ENCODE measurements at places on chromosomes 4 and X.
A peak's percentile ranks its signal among the peaks of the same experiment; 100 is the strongest.

DNA sequence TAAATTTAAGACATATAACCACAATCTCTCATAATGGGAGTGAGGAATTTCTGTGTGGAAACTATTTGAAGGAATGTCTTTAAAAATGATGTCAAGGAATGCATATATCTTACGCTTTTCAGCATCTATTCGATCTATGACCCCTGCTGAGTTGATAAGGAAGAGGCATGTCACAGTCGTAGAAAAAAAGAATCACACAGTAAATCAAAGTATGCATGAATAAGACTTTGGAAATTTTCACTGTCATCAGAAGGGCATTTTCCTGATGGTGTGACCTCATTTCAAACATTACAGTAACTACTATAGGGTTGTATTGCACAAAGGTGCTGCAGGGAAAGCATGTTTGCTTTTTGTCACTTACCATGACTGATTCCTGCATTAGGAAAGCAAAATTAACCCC is 41.5 kb downstream of the REELD1 start:
- peak; percentile 61 for DNase-seq

DNA sequence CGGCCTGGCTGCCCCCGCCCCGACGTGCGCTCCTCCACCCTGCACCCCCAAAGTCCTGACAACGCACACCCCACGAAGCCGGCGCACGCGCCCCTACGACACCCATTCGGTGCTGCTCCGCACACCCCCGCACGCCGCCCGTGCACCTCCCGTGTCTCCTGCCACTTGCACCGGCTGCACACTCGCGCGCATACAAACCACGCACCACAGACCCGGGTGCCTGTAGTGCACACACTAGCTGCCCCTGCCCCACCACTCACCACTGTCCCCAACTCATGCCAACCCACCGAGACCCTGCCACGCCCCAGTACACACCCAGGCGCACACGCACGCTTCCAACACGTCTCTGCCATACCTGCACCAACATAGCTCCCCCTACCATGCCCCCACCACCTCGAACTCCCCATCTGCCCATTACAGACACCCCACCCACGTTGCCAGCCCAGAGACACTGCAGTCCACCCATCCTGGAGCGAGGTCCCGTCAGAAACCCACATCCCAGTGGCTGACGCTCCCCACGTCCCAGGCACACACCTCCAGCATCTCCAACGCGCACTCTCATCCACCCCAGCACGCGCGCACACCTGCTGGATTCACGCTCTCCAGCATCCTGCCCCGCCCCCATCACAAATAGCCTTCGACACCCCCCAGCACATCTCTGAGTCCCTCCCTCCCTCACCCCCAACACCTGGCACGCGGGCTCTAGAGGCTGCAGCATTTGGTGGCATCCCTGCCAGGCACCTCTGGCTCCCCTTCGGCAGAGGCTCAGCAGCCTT is 4.2 kb upstream of the DUSP9 start:
- DNase-seq = no peak

DNA sequence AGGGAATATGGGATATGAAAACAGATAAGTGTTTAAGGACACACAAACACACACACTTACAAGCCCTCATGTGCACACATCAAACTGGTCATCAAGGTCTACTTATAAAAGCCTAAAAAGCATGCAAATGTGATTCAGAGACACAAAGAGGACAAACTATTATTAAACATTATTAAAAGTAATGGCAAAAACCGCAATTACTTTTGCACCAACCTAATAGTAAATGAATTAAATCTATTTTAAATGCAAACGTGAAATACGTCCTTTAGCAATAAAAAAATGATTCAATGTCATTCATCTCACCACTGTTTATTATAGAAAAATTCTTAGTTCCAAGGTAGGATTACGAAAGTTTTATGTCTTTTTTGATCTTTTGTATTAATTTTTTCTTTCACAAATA is 91.1 kb upstream of the ARMCX2 start:
- DNase-seq = no peak

DNA sequence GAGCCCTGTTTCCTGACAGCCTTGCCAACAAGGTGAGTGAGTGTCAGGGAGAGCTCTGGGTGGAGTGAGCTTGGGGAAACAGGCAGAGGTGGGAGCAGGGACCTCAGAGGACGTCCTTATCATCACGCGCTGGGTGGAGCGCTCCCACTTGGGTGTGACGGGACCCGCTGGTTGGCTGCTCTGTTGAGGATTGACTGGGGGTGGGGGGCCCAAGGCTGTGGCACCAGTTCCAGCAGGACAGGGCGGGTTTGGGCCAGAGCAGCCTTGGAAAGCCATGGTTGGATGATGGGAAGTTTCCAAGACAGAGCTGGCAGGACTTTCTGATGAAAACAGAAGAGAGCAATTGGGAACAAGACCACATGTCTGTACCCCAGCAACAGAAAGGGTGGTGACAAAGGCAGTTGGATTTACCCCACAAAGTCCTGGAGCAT is 3.0 kb upstream of the PCGF3 start:
- DNase-seq = no peak

- DNase-seq = no peak
Measured at GRCh38 chr4:82585690-82586435, 24.1 kb upstream of the TMEM150C start.

DNA sequence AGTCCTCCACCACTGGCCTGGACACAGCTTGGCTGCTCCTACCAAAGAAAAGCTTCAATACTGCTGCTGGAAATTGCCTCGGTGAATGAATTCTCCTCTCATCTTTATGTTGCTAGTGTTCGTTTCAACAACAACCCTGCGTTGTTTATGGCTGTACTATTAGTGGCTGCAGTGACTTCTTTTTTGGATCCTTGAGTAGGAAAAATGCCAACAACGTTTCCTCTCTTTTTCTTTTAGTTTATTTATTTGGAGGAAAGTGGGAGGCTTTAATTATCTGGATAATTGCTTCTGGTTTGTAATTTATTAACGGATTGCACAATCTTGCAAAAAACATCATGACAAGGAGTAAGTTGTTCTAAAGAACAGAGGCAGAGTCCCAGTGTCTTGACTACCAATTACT is 464.1 kb upstream of the TRAM1L1 start:
- DNase-seq = no peak

- DNase-seq = no peak
Measured at GRCh38 chr4:136277741-136278140, 1254.6 kb downstream of the PCDH18 start.

DNA sequence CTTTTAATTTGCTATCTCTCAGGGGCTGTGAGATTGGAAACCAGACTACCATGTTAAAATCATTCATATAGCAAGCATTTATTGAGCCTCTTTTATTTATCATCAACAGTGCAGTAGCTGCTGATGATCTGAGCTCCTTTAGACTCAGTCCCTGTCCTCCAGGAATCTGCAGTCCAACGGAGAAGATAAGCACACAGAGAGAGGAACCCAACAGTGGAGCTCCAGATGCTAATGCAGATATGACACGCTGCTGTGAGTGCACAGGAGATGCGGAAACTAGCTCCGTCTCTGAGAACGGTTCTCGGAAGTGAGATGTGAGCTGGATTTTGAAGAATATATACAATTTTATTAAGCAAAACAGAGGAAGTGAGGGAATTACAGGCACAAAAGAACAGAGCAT is 35.4 kb downstream of the DCHS2 start:
- no peak for DNase-seq

DNA sequence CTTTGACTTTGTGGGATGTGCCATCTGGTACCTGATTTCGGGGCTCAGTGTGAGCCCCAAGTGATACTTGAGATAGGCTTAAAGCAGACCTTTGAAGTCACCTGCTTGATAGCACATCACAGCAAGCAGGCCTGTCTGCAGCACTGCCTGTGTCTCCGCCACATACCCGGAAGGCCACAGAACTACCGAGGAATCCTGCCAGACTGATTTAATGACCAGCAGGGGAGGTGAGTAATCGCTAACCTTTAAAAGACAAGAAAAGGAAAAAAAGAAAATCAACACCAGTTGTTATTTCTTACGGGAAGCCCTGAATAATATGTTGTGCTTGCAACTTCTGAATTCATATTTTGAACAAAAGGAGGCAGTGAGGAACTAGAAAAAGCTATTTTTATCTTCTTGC is 6.8 kb downstream of the PTCHD1 start:
- DNase-seq = no peak

GRCh38 chr4:41213625-41214135 is 662 bp downstream of the APBB2 start:
- no peak for DNase-seq

- no peak for DNase-seq
Measured at GRCh38 chr4:112225157-112225556, 6.4 kb upstream of the AP1AR start.

GRCh38 chr4:169270810-169271691 is at the start of gene SH3RF1:
Gene SH3RF1 (minus strand): TSS chr4:169270956. CDS start chr4:169269212, 1,744 bp downstream.
- no peak for DNase-seq

DNA sequence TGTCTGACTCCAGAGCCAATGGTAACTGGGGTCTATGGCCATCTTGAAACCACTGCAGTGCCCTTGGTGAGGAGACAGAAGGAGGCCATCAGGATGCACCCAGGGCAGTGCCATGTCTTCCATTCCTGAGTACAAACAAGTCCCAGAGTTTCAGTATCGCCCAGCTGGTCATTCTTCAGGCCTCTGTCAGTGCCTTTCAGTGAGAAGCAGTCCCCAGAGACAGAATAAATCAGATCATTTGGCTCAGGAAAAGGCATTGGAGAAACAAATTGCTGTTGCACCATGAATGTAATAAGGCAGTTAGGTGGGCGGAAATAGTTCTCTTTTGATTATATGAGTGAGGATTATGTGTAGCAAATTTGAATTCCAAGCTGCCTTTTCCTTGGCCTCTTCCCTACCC is 21.3 kb downstream of the ADGRG4 start:
- DNase-seq = no peak

DNA sequence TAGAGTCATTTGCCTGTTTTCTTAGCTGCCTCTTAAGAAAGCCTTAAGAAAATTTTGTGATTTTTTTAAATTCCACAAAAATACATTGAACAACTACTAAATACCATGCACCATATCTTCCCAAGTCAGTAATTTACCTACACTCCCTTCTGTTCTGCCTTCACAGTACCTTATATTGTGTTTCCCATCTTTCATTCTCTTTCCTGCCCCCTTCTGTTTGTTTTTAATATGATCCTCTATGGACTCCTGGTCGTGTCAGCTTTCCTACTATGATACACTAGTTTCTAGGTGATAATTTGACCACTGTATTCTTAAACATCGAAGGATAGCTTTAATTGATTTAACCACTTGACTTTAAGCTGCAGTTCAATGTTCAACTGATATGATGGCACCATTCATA is 297.7 kb upstream of the HAND2 start:
- DNase-seq = no peak

DNA sequence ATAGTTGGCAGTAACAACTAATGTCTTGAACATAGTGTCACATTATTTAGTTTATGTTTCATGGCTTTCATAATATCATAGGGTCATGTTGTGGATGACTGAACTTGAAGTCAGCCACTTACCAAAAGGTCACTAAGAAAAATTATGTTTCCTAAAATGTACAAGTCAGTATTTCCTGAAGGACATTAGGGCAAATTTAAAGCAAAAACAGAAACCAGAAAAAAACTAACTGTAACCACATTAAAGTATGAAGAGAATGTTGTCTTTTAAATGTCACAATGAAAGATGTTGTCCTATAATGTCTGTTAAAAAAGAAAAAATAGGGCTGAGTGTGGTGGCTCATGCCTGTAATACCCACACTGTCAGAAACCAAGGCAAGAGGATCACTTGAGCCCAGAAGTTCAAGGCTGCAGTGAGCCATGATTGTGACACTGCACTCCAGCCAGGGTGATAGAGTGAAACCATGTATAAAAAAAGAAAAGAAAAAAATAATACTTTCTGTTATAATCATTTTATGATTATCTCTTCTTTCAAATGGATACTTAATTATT is 55.8 kb downstream of the HHIP start:
- DNase-seq = no peak

DNA sequence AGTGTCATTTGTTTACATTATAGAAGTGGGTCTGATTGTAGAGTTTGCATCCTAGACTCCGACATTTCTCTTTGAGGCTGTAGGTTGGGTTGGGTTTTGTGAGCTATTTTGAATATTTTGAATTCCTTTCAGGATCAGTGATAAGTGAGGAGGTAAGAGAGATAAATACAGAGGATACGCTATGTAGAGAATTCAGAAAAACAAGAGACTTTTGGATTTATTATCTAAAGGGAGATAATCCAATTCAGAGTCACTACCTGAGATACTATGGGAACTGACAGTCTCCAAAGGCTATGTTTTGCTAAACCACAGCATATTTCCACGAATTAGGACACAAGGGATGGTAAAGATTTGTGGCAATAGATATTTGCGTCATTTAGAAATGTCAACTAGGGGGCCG is 16.9 kb upstream of the RAP2C start:
- no peak for DNase-seq

- DNase-seq = no peak
Measured at GRCh38 chr4:109051054-109051453, 251.4 kb downstream of the COL25A1 start.

- DNase-seq = no peak
Measured at GRCh38 chrX:119996600-119997524, 53.3 kb upstream of the NKAP start.

DNA sequence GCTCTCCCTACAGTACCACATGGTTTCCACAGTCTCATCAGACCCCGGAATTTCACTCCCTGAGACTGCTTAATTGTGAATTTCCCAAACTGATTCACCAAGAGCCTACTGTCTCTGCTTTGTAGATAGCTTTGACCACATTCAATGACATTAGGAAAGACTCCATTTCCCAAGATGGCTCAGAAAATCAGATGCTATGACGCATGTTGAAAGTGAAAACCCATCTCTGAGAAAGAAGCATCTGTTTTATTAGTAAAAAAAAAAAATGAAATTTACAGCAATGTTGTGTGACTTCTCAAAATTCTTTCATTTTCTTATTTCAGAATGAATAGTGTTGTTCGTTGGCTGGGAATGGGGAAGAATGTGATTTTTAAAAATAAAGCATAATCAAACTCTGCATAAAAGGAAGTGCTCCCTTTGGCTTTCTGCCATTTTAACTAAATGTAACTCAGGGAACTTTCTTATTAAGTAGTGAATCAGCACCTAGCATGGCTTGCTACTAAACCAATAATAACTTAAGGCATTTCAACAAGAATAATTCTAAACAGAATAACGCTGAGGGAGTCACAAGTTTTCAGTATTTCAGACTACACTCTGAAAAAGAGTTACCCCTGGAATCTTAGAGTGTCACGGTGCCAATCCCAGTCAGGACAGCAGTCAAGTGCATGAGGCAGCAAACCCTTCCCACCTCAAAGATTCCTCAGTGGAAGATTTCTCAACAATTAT is 97.4 kb upstream of the MYOZ2 start:
- DNase-seq = no peak

- peak; percentile 0 for DNase-seq
Measured at GRCh38 chrX:120426599-120426998, 42.5 kb downstream of the LAMP2 start.

DNA sequence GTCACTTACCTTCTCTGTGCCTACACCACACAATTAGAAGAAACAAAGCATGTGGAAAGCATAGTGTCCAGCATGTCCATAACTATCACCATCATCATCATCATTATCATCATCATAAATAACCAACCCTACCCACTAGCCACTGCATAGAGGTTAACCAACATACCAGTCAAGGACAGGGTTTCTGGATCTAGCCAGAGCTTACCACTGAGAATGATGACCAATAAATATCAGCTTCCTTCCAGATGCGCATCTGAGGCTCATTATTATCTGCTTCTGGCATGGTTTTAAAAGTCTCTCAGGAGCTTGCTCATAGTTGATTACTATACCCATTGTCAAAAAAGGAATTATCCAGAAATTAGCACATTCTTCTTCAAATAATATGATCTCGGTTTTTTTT is 25.5 kb upstream of the MYOZ2 start:
- no peak for DNase-seq

- no peak for DNase-seq
Measured at GRCh38 chr4:62814510-62815047, 1594.7 kb downstream of the TECRL start.

- DNase-seq = no peak
Measured at GRCh38 chr4:170729236-170729635, 639.5 kb upstream of the AADAT start.
